Osteoblast (primary cell): ENCODE measurements at places on chromosomes 5 and 9.

DNA sequence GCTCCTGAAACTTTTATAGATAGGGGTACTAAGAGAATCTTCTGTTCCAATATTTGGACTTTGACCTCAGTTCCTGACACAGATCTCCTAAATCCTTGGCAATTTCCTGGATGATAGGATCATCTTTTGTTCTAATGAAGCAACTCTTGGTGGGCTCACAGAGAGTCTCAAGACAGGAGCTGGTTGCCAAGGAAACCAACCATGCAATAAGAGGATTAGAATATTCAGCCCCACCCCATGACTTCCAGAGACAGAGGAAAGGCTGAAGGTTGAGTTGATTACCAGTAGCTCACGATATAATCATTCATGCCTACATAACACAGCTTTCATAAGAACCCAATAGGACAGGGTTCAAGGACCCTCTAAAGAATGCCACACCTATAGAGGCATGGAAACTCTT lies 2050.2 kb upstream of the CDH6 start:
- DNase-seq = no peak

DNA sequence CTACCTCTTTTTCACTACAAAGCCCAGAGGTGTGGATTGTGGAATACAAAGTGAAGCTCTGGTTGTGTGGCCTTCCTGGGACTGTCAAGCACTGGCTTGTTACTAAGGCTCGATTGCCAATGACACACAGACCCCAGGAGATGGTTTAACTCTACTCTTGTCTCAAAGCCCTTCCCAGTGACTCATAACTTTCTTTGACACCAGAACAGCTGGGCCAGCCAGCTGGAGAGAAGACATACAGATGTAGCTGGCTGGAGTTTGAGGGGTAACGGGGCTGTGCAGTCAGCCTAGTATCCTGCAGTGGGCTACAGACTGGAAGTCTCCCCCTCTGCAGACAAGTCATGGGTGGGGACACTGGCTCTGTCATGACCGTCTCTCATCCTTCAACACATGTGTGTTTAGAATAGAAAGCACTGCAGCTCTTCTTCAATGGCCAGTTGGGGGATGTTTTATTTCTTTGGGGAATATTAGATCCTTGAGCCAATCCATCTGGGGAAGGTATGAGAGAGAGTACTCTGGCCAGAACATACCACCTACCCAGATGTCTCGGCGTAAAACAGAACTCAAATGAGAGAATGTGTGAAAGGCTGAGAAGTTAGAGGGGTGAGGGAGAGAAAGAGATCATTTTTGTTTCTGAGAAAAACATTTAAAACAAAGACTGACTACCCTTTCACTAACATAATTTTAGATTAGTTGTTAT lies 53.3 kb downstream of the SEMA6A start:
- DNase-seq = no peak

DNA sequence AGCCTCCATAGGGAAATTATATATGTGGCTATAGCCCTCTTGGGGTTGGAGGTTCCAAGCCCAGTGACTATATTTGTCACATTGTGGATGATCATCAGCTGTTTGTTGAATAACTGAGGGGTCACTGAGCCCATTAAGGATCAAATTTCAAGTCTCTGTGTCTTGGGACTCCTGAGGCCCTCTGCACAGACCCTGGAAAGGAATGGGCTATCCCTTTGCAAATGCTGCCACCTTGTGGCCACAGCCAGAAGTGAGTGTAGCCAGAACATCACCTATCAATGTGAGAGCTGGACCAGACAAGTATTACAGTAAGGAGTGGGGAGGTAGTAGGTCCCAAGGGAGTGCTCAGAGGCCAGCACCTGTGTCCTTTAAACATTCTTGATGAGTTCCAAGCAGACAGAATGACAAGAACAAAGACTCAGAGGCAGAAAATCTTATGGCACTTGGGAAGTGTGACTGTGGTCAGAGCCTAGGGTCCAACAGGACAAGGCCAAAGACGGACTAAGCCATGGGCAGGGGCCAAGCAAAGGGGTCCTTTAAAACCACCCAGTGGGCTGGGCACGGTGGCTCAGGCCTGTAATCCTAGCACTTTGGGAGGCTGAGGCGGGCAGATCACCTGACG lies 8.2 kb downstream of the RPP25L start:
- peak; percentile 94 for DNase-seq

- no peak for DNase-seq
Observed at GRCh38 chr9:95030344-95030743, 287.2 kb downstream of the FANCC start.

GRCh38 chr9:135644631-135645218 lies 5.4 kb upstream of the GLT6D1 start:
- DNase-seq = no peak

GRCh38 chr5:89535411-89535810 lies 652.4 kb upstream of the MEF2C start:
- DNase-seq = no peak

DNA sequence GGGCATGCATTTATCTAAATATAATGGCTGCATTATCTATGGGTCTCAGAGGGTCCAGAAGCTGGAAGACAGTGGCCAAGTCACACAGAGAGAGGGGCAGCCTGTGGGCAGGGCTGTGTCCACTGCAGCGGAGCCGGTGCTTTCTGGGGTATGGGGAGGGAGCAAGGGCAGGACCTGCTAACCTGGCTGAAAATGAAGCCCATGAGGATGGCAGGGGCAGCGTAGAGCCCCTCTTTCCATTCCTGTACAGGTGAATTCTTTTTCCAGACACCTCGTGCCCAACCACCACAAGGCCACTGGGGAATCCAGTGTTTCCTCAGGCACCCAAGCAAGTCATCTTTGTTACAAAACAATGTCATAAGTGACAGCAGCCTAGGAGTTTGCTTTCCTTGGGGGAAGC lies 305.9 kb upstream of the IRX4 start:
- DNase-seq = peak; percentile 10

DNA sequence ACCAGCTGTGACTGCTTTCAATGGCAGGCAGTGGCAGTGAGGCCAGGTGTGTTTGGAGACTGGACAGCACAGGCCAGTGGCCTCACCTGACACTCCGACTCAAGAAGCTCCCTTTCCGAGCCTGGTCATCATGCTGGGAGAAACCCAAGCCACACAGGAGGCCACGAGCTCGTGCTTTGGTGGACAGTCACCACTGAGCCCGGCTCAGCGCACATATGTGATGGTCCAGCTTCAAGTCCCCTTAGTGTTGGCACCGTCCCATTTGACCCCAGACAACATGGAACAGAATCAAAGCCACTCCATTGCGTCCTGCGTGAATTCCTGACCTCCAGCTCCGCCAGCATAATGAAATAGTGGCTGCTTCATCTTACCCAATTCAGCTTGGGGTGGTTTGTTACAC lies 64.0 kb upstream of the PPP1R26 start:
- DNase-seq = peak; percentile 48

- no peak for DNase-seq
Observed at GRCh38 chr9:19294219-19294618, 63.7 kb downstream of the DENND4C start.

GRCh38 chr5:114018186-114018585 lies 343.7 kb upstream of the KCNN2 start:
- DNase-seq = no peak

DNA sequence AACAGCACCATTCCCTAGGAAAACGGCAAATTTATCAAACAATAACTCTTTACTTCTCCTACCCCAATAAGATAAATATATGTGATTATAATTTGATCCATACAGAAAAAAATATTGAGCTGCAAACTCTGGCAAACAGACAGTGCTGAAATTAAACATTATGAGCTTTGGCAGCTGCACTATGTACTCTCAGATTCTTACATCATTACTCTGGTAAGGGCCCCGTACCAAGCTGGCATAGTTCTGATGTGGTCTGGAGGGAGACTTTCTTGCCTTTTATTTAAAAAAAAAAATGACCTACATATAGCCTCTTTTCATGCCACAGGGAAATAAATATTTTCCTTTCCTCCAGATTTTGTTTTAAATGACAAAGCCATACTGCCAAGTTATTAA lies 95.0 kb downstream of the NR6A1 start:
- DNase-seq = no peak
